ENCODE measurements at places on chromosomes 12 and 14.

DNA sequence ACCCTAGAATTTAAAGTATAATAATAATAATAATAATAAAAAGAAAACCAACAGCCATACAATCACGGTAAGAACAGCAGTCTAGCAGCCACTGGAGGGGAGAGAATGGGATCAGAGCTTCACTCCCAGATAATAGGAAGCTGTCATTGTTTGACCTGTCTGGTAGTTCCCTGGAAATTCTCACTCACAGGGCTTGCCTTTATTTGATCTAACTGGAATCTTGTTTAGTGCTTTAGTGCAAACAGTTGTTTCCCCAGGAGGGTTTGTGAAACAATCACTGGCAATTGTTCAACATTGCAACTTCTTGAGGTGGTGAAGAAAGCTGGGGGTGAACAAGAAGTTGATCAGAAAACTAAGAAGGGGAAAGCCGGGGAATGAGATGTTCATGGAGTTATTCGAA lies 68.7 kb upstream of the PTCSC3 start:
- no peak for DNase-seq

DNA sequence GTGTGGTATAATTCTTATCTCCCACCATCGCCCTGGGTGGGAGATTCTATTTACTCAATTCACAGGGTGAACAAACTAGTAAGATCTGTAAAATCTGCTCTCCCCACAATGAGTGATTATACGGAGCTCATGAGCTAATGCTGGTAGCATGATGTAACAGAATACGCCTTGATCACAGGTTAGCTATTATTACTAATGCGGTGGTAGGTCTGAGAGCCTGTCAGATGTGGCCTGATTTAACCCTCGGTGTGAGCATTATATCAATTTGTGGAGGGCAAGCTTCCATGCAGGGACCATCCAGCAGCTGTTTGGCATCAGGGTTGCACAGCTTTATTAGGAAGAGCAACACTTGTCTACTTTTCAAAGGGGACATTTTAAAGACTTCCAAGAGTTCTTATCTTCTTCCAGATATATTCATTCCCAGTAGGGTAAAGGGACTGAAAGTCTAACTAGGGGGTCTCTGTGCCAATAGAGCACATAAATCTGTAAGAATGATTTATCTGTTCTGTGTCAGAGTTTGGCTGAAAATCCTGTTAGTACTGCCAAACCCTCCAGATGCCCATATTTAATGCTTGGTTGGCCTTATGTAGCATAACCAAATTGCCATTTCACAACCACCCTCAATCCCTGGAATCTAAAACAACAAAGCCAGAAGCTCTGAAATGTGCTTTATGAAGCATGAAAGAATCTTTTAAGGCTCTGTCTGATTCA lies 18.7 kb downstream of the TSHR start:
- peak; percentile 66 for DNase-seq

DNA sequence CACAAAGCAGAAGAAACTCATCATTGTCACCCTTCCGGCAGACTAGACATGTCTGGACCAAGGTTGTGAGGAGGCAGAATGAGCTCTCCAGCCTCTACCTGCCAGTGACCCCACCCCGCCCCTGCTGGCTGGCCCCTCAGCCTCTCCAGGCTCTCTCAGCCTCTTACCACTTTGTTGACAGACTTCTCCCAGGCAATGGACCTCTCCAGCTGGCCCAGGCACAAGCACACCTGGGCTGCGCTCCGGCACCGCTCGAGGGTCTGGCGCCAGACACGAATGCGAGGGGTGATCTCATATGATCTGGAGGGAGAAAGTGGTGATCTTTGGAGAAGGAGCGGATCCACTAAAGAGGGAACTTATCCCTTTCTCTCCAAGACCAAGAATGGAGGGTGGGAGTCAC lies 30.3 kb downstream of the BAZ2A start:
- no peak for DNase-seq

DNA sequence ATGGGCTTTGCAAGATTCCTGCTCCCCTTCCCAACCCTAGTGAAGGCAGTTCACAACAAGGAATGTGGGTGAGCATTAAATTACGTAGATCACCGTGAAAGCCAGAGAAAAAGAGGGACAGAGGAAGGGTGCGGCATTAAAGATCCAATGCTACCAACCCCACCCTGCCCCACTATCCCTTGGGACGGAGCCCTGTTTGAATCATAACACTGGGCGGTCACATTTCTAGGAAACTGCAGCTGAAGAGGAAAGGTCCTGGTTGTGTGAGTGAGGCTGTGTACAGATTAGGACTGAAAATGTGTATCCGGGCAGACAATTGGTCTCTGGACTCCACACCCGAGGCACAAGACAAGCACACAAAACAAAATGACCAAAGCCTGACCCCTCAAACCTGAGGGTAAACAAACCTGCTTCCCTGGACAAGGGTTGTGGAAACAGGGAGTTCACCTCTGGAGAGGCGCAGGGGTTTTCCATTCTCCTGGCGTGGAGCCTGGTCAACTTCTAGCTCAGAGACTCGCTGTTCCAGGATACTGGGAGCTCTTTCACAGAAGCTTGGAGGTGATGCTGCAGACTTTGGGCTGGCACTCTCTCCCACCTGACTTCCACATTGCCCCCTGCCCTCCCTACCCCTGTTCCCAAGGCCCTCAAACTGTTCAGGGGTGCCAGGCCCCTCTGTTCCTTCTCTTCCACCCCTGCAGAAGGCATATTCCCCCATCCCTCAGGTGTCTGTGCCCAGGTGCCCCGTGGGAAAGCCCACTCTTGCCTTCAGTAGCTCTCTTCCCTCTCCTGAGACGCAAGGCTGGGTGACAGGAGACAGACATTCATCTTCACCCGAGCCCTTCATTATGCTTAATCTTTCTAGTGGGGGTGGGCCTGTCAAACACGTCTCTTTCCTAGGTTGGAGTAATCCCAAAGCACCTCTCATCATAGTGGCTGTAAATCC lies 16.5 kb downstream of the NINJ2 start:
- DNase-seq, result no peak

DNA sequence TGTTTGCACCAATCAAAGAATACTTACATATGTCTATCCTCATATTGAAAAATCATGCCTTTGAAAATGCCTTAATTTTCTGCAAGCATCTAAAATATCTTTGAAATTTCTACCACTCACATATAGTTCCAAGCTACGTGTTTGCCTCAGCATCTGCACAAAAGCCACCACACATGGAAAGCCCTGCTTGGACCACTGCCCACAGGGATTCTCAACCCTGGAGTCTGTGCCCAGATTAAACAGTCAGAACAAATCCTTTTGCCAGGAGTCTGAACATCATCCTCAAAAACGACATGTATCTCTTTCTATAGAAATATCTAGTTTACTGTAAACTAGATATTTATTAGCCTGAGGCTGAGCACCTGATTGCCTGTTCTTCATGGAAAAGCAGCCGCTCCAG lies 32.6 kb downstream of the ARMH4 start:
- DNase-seq, result no peak

DNA sequence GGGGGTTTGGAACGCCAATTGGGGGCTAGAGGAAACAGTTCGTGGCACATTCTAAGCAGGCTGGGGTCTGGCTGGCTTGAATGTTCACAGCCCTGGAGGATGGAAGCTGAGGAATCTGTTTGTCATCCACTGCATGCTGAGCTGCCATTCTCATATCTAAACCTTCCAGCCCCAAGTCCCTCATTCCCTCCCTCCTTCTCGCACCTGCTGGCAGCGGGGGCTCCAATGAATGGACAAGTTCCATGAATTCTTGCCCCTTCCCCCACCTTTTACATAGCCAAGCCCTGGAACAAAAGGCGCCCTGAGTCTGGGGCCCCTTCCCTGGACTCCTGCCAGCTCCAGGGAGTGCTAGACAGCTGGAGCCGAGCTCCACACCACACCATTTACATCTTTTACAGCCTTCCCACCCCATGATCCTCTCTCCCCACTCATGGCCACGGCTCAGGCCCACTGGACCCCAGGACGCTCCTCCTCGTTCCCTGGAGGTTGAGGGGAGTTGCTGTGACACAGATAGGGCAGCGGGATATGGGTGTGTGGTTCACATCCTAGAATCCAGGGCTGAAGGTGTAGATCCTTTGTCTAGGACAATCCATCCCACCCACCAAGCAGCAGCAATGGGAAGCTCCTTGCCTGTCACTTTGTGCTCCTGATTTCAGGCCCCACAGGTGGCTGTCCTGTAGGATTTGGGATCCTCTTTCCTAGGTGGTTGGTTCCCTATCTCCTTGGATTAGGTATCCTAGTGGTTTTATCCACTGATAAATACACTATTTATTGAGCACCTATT lies 21.7 kb upstream of the VRTN start:
- DNase-seq, result no peak

DNA sequence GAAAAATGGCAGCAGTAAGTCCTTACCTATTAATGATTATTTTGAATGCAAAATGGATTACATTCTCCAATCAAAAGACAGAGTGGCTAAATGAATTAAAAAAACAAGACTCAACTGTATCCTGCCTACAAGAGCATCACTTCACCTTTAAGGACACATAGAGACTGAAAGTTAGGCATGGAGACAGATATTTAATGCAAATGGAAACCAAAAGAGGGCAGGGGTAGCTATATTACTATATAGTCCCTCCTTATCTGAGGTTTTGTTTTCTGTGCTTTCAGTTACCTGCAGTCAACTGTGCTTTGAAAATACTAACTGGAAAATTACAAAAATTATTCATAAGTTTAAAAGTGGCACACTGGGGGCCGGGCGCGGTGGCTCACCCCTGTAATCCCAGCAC lies 17.2 kb downstream of the NECAP1 start:
- no peak for DNase-seq

- no peak for DNase-seq
These were observed 35.2 kb downstream of the PRIMA1 start for GRCh38 chr14:93752980-93753561.

- no peak for DNase-seq
These were observed 109.4 kb downstream of the ARF6 start for GRCh38 chr14:50001999-50002925.

- DNase-seq, result peak; percentile 53
These were observed 54.0 kb upstream of the PDE3A start for GRCh38 chr12:20314328-20314727.

DNA sequence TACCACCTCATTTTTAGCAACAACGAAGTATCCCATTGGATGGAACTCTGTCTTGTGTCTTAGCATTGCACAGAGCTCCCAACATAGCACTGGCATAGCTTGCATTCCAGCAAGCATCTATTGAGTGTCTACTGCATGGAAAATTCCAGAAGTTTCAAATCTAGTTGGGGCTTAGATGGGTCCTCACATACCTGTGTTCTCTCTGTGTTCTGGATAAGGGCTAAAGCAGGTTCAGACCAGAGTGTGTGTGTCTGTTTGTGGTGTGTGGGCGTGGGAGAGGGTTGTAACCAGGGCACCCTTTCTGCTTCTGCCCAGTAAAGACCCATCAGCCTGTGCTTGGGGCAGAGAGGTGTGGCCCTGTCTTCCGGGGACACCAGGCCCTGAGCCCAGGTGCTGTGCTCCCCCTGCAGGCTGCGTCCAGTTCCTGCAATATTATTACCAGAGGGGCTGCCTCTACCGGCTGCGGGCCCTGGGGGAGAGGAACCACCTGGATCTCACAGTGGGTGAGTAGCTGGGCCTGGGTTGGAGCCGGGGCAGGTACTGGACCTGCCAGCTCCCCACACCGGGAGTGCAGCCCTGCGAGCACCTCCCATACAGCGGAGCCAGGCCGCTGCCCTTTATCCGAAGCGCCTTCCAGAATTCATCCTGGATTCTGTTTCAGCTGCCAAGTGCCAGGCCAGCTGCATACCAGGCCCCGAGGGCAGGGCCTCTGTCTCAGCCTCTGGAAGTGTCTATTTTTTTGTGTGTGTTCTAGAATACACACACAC lies 20.3 kb downstream of the RHOF start:
- peak; percentile 56 for DNase-seq

DNA sequence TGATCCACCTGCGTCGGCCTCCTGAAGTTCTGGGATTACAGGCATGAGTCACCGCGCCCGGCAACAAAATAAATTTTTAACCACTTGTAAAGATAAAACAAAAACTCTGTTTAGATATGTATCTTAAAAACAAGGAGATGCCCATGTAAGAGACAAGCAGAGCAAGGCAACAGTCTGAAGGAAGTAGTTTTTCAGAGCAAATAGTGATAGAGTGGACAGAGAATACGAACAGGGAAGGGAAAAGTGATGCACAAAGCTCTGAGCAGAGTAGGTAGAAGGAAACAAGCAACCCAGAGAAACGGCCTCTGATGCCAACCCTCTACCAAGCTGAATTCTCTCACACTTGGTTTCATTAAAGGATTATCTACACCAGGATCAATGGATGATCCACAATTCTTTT lies 24.8 kb upstream of the CDKL1 start:
- no peak for DNase-seq

DNA sequence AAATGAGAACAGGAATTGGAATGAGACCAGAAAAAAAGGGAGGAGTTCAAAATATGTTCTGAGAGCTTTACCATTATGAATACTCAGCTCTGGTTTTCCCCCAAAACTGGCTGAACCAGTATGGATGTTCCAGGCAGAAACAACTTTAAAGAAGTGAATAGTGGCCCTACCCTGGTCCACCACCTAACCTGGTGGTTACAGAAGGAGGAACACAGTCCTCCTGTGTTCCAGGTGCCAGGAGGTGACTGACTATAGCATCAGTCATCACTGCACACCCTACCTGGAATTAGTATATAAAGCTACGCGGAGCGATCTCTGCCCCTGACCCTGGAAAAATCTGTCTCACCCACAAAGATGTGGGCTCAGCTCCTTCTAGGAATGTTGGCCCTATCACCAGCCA lies at the start of gene A2ML1:
A2ML1 (plus strand) TSS at position 324 of the 400 bp plus-strand sequence; CDS start at position 355, 31 bp downstream.
- no peak for DNase-seq

GRCh38 chr14:55430024-55430690 lies 10.3 kb downstream of the TBPL2 start:
- DNase-seq, result peak; percentile 79

- peak; percentile 99 for DNase-seq
These were observed 56.0 kb upstream of the HECTD1 start for GRCh38 chr14:31263485-31264133.

- no peak for DNase-seq
These were observed 113.5 kb downstream of the MIPOL1 start for GRCh38 chr14:37311252-37311651.

DNA sequence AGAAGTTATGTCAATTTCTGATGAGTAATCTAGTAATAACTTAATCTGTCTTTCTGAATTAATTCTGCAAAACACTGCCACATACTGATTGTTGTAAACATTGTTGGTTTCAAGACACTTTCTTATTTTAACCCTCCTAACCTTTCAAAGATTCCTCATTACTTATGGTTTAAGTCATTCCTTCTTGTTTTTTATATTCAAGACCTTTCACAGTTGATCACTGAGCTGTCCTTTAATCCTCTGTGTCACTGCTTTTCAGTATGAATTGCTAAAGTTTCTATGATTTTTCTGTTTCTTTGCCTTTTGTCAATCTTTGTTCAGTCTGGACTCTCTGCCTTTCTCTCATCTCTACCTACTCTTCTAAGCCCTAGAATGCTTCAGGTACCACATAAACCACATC lies 164.7 kb downstream of the RAD51B start:
- DNase-seq, result no peak

GRCh38 chr14:78967111-78967809 lies 797.1 kb downstream of the NRXN3 start:
- DNase-seq, result peak; percentile 46

- DNase-seq, result no peak
These were observed 4.8 kb downstream of the ABHD4 start for GRCh38 chr14:22602862-22603261.

- no peak for DNase-seq
These were observed 6.3 kb upstream of the RILPL2 start for GRCh38 chr12:123442774-123443173.
